ENCODE measurements at places on chromosomes 1 and 21. TPM values are rescaled to one million over a fixed set of nuclear protein-coding genes. Genes with fewer than 3 reads are reported as not detected.

- peak; percentile 68 for DNase-seq
Measured at GRCh38 chr1:165073185-165074007, 283.1 kb downstream of the LMX1A start.

- no peak for DNase-seq
Measured at GRCh38 chr1:66480162-66480561, 53.8 kb upstream of the SGIP1 start.

GRCh38 chr21:45001134-45002095 lies 61.6 kb downstream of the SLX9 start:
- DNase-seq = no peak

The ALDH9A1 gene
- total RNA-seq = 108 TPM

DNA sequence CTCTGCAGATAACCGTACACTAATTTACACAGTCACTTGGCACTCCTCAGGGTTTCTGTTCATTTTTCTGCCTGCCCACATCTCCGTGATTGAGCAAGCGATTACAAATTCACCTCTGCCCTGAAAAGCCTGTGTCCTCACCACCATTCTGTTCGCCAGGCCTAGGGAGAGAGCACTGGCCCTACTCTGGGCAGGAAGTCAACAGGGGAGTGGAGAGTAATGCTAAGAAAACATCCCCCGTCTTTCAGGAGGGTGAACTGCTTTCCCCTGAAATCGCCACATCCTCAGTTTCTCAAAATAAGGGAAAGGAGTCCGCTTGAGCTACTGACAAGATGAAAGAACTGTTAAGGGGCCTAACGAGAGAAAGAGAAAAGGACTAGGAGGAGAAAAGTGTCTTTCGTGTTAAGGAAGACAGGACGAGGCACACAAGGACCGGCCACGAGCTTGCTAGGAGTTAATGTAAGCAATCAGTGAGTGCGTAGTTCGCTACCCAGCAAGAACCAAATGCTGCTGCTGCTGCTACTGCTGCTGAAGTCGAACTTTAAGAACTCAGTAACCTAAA lies 632 bp downstream of the PEX19 start:
- peak; percentile 6 for DNase-seq

DNA sequence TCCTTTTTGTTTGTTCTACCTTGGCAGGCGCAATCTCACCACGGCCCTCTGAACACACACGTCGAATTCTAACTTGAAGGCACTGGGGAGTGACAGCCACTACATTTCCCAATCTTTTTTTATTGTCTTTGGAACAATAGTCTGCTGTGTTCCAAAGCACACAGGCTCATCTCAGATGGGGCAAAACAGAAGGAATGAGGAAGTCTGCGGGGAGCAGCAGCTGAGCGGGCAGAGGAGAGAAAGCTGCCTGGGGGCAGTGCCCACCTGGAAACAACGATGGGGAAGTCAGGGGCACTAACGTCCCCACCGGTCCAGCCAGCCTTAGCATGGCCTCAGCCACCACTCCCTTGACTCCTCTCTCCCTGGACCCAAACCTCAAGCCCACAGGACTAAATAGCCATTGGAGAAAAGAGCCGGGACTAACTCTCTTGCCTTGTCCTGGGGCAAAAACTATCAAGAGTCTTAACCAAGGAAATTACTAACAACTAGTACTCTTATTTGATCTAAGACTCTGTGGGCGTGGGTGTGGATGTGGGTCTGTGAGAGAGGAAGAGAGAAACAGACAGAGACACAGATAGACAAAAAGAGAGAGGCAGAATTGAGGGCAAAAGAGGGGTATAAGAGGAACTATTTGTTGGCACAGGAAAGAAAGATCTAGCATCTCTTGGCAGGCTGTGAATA lies 34.2 kb downstream of the SYF2 start:
- DNase-seq = peak; percentile 55

- no peak for DNase-seq
Measured at GRCh38 chr1:89273324-89273778, 691 bp upstream of the GBP5 start.

The RGS13 gene
- total RNA-seq = not detected

GRCh38 chr1:8317647-8318381 lies at the start of gene SLC45A1:
SLC45A1 (plus strand) TSS chr1:8318114; CDS start chr1:8324330, 6,216 bp downstream.
- no peak for DNase-seq

The HPCAL4 gene
- total RNA-seq = 1.3 TPM

The TNFRSF1B gene
- 5.0 TPM for total RNA-seq

The KCNJ9 gene
- total RNA-seq = not detected

The TEX38 gene
- total RNA-seq = not detected

DNA sequence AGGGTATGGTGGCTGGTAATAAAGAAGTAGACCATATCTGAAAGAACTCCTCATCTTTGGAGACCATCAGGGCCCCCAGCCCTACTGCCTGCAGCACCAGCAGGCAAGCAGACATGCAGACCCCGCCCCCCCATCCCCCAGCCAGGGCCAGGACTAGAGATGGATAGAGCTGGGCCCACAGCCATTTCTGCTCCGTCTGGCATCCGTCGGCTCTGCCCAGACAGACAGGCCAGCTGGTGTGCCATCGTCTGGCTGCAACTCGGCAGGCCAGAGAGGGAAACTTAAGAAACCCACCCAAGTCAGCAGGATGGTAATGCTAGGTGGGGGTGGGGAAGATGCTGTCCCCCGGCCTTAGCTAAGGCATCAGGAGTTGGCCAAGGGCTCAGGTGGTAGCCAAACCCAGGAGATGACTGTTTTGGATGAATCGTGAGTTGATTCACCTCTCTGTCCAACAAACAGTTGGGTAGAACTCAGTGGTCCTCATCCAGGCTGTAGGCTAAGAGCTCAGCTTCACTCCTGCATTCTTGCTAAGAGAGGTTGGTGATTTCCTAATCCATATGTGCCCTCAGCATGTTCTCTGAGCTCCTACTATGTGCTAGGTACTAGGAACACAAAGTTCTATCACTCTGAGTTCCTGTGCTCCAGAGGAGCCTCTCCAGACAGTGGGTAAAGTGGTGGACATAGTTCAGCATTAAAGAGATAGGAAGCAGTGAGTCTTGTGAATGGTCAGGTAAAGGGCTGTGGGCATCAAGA lies 23.2 kb upstream of the TMEM222 start:
- no peak for DNase-seq

The FABP3 gene
- total RNA-seq = not detected

The HSPG2 gene
- total RNA-seq = 7.2 TPM
